Smooth muscle cell of the pulmonary artery (primary cell): ENCODE measurements at places on chromosomes 7 and 10. TPM values are rescaled to one million over a fixed set of nuclear protein-coding genes. Genes with fewer than 3 reads are reported as not detected.

Gene GPR22
- total RNA-seq: not detected in 2 replicates

Gene AGBL3
- 0.66 and 0.91 TPM in 2 replicates for total RNA-seq

Gene ANKRD26
- total RNA-seq: 6.8 and 7.2 TPM in 2 replicates

Gene SLC18A3
- not detected in 2 replicates for total RNA-seq

Gene PCLO
- total RNA-seq: 0.03 and 0.07 TPM in 2 replicates

Gene RARRES2
- 0.65 and 1.7 TPM in 2 replicates for total RNA-seq

Gene RABGEF1
- total RNA-seq: 47.3 and 49.4 TPM in 2 replicates

Gene ZNF425
- total RNA-seq: 2.5 and 3.7 TPM in 2 replicates

Gene HOXA7
- total RNA-seq: 0.13 TPM in 1 of 2 replicates, not detected in the other

Gene STEAP4
- 0.96 and 5.9 TPM in 2 replicates for total RNA-seq

Gene CLDN4
- 0.26 TPM in 2 replicates for total RNA-seq

Gene RASSF4
- 6.2 and 14.2 TPM in 2 replicates for total RNA-seq

Gene BRAT1
- 22.8 and 31.8 TPM in 2 replicates for total RNA-seq

Gene COL17A1
- 0.20 and 1.1 TPM in 2 replicates for total RNA-seq

Gene TMEM26
- 0.40 and 2.0 TPM in 2 replicates for total RNA-seq

Gene CHCHD2
- total RNA-seq: 166 and 200 TPM in 2 replicates

Gene C10orf90
- 0.13 and 0.26 TPM in 2 replicates for total RNA-seq

Gene PYROXD2
- total RNA-seq: 16.9 and 22.9 TPM in 2 replicates

Gene KCND2
- total RNA-seq: 0.46 and 4.9 TPM in 2 replicates

Gene AOC1
- not detected in 2 replicates for total RNA-seq

Gene BHLHA15
- 0.26 and 1.4 TPM in 2 replicates for total RNA-seq

Gene KDM7A
- 5.0 and 6.5 TPM in 2 replicates for total RNA-seq

Gene PANK1
- total RNA-seq: 6.6 and 7.0 TPM in 2 replicates

Gene ITPRIP
- 19.2 and 26.0 TPM in 2 replicates for total RNA-seq

Gene FGFR2
- 0.03 and 0.07 TPM in 2 replicates for total RNA-seq
